ENCODE measurements at places on chromosomes 16 and 17. TPM values are rescaled to one million over a fixed set of nuclear protein-coding genes. Genes with fewer than 3 reads are reported as not detected.

DNA sequence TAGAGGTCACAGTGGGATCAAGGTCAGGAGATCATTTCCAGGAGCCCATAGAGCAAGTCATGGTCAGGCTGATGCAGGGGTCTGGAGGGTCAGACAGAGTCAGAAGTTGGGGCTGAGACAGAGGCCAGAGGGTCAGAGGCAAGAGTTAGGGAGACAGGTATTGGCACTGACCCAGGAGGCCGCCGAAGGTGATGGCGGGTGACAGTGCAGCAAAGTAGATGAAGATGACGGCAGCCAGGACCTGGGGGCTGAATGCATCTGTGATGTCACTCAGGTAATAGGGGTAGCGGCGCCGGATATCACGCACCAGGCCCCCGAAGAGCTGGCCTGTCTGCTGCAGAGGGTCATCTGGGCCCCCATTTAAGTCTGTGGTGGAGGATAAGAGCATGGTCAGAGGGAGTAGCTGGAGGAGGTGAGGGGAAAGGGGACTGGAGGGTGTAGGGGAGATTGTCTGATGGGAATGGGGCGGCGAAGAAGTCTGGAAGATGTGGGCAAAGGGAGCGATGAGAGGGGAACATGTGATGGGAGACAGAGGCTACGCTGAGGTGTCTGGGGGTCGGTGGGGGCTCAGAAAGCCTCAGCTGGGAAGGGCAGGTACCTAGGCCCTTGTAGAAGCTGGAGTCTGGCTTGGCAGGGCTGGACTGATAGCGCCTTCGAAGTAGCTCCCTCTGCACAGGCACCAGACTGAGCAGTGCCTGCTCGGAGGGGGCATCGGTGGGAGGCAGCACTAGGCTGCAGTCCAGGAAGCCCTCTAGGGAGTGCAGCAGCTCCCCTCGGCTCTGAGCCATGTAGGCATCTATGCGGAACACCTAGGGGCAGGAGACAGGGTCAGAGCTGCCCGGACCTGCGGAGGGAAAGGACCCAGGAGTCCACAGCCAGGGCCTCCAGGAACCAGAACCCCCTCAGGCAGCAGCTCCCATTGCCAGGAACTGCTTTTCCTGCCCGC is 9.8 kb downstream of the SLC4A1 start:
- no peak for DNase-seq

Gene KRTAP4-3
- not detected for total RNA-seq

Gene KRTAP2-3
- total RNA-seq: not detected

Gene TNRC6C
- 10.9 TPM for total RNA-seq

Gene TNFSF13
- total RNA-seq: 0.71 TPM

DNA sequence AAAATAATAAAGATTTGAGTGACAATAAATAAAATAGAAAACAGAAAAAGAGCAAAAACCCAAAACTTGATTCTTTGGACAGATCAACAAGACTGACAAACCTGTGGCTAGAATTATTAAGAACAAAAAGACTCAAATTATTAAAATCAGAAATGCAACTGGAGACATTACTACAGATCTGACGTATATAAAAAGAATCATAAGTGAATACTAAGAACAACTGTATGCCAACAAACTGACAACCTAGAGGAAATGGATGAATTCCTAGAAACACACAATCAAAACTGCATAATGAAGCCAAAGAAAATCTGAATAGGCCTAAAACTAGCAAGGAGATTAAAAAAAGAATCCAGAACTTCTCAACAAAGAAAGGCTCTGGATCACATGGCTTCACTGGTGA is 47.4 kb downstream of the NETO2 start:
- DNase-seq: no peak

DNA sequence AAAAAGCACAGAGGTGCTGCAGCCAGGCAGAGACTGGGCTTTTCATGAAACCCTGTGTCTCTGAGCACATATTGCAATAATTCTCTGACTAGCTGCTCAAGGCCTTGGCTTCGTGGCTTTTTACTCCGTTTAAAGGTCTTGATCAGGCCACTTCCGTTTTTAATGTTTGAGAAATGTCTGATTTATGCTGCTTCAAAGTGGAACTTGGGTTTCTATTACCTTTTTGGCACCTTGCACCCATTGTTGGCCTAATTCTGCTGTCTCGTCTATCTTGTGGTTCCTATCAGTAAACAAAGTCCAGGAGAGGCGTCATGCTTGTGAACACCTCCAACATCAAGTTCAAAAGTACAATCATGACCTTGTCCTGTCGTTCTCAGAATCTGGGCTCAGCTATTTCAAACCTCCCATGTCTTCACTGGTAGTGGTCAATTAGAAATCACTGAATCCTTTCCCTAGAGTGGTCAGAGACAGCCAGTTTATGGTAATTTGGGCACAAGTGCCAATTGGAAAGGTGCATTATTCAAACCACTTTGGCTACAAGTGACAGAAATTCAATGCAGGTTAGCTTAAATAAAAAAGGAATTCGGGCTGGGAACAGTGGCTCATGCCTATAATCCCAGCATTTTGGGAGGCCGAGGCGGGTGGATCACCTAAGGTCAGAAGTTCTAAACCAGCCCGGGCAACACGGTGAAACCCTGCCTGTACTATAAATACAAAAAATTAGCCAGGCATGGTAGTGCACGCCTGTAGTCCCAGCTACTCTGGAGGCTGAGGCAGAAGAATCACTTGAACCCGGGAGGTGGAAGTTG is 33.3 kb upstream of the METTL9 start:
- no peak for DNase-seq

Gene CES5A
- total RNA-seq: not detected

Gene MYO15A
- 1.3 TPM for total RNA-seq

- DNase-seq: no peak
Observed at GRCh38 chr16:10485698-10486382, 94.6 kb downstream of the EMP2 start.

Gene AARSD1
- 43.1 TPM for total RNA-seq

DNA sequence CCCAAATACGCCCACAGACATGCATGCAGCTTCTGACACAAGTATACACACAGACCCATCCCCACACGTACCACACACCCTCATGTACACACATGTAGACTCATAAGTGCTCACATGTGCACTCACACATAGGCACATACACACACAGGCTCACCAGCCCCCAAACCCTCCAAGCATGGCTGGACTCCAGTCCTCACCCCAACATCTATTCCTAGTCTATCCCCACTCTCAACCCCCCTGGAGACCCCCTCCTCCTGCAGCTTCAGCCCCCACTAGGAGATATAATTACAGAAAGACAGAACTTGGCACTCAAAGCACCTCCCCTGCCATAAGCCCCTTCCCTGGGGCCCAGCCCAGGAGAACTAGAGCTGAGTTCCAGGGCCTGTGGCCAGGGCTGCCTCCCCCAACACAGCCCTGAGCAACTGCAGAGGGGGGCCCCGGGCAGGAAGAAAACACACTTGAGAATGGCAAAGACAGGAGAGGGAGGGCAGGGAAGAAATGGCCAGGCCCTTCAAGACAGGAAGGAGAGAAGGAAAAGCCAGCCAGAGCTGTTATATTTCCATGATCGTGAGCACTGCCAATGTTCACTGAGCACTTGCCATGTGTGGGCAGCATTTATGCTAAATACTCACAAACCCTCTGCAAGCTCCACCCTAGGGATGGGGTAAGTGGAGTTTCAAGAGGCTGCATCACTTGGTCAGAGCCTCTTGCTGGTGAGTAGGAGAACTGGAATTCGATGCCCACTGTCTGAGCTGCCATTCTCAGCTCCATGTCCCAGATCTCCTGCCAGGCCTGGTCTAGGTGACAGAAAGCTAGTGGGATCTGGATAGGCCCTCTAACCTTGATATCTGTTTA is 224.5 kb downstream of the ZNF423 start:
- DNase-seq: no peak

Gene WDR81
- 6.3 TPM for total RNA-seq

Gene CALB2
- not detected for total RNA-seq

Gene CHP2
- total RNA-seq: not detected

GRCh38 chr17:54426296-54426886 is 474.3 kb upstream of the TOM1L1 start:
- DNase-seq: no peak

DNA sequence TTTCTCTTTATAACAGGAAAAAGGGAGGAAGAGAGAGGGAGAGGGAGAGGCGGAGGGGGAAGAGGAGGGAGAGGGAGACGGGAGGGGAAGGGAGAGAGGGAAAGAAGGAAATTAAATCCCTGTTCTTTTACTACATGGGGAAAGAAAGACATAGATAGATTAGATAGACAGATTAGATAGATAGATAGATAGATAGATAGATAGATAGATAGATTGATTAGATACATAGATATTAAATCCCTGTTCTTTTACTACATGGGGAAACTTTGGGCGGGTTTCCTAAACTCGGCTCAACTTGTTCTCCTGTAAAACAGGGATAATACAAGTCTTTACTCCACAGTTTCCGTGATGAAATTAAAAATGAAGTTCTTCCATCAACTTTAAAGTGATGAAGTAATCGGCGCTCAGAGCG is 661 bp downstream of the RFWD3 start:
- no peak for DNase-seq

DNA sequence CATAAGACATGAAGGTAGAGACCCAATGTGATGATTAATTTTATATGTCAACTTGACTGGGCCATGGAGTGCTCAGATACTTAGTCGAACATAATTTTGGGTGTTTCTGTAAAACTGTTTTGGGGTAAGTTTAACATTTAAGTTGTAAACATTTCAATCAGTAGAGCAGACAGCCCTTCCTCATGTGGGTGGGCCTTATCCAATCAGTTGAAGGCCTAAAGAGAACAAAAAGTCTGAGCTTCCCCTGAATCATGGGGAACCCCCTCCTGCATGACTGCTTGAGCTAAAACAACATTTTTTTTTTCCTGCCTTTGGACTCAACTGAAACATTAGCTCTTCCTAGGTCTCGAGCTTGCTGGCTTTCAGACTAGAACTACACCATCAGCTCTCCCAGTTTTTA is 327.3 kb upstream of the SOX9 start:
- no peak for DNase-seq

- DNase-seq: no peak
Observed at GRCh38 chr16:54286366-54287130, at the start of gene IRX3. IRX3 (minus strand) TSS chr16:54286787; CDS start chr16:54286050, 737 bp downstream.

Gene KDM8
- 9.7 TPM for total RNA-seq

- no peak for DNase-seq
Observed at GRCh38 chr16:27511657-27512448, 37.9 kb downstream of the GTF3C1 start.

DNA sequence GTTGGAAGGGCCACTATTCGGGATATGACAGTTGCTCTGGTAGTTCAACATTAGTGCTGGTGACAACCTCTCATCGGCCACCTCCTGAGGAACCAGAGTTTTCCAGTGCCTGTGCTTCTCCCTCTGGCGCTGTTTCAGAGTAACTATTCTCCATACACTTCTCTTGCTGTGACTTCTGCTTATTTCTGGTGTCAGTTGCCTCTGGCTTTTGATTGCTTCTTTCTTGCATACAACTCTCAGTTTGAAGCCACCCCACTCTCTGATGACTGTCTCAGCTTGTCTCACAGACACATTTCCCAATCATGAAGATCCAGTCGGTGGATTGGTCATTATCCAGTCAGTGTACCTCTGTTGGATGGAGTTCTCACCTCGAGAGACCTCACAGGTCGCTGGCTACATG is 3.4 kb upstream of the TM4SF5 start:
- no peak for DNase-seq

GRCh38 chr17:11551442-11551841 is 46.8 kb upstream of the DNAH9 start:
- no peak for DNase-seq

DNA sequence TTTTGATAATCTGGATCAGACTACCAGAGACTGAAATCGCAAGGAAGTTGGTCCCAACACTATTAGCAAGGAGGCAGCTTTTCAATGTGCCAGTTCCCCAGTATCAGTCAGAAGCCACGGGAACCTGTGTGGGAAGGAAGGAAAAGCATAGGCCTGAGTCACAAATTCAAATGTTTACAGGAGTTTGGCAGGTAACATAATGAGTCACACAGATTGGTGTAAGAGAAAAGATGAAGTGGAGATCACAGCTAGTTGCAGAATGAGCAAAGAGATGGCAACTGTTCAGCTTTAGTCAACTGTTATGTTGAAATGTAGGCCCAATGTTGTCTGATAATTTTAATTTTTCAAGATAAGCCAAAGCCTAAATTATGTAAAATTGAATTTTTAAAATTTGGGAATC is 28.1 kb upstream of the ITGA2B start:
- peak; percentile 52 for DNase-seq

- DNase-seq: peak; percentile 42
Observed at GRCh38 chr17:28335959-28336871, 654 bp downstream of the TNFAIP1 start.

- no peak for DNase-seq
Observed at GRCh38 chr16:24077292-24077691, 178.8 kb upstream of the CACNG3 start.
